Progenitor cell of endocrine pancreas (in vitro differentiated cells): ENCODE measurements at places on chromosomes 2 and 18.

- no peaks in the 10 kb centered on the region for H3K36me3 ChIP-seq
- DNase-seq = no peak
- H3K27me3 ChIP-seq = no peaks in the 10 kb centered on the region
- no peak overlapping the region for H3K4me3 ChIP-seq
- peaks cover 38% of the 10 kb centered on the region for H3K4me1 ChIP-seq
Measured at GRCh38 chr2:227720680-227721079, 2.9 kb upstream of the SLC19A3 start.

DNA sequence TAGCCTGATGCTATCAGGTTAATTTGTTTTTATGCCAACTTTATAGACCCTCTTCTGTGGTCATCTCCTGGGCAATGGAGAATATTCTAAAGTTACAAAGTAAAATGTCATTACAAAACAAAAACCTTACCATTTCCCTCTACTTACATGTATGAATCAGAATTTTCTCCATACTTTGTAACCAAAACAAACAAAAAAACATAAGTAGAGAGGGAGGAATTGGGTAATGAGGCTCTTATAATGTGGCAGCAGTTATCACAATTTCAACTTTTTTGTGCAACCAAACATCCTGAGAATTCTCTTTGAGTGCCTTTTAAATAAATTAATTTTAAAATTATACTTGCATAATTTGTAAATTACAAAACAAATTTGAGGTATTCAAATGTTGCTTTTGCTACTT lies 332.8 kb downstream of the TXNL1 start:
- H3K4me1 ChIP-seq = no peaks in the 10 kb centered on the region
- H3K4me3 ChIP-seq = no peak overlapping the region
- no peaks in the 10 kb centered on the region for H3K36me3 ChIP-seq

DNA sequence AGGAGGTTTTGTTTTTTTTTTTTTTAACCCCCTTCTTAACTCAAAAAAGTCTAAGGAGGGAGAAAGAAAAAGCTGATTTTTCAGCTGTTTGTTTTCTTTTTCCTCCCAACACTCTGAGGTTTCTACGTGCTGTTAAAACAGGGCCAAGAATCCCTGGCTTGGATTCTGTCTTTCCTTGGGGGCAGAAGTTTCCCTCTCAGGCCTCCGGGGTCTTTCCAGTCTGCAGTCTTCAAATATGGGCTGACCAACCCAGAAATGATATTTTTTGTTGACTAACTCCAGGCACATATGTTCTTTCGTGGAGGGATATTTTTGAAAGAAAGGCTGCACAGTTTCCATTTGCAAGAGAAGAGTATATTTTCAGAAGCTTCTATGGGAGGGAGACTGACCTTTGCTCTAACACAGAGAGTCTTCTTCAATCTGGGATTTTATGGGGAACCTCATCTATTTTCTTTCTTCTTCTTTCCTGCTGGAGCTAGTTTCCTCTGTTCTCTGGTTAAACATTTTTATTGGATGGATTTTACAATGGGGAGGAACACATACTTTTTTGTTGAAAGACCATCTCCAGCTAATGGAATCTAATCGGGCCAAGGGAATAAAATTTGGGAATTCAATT lies 93.3 kb upstream of the SPRED2 start:
- H3K4me1 ChIP-seq = peaks cover 4% of the 10 kb centered on the region
- H3K36me3 ChIP-seq = no peaks in the 10 kb centered on the region
- no peak overlapping the region for H3K4me3 ChIP-seq
- DNase-seq = no peak
- H3K27me3 ChIP-seq = peaks cover 5% of the 10 kb centered on the region

- no peak for DNase-seq
- H3K27ac ChIP-seq = no peak overlapping the region
- H3K36me3 ChIP-seq = peaks cover 2% of the 10 kb centered on the region
- no peak overlapping the region for H3K4me3 ChIP-seq
Measured at GRCh38 chr2:106363791-106364190, 104.4 kb downstream of the RGPD3 start.

- H3K36me3 ChIP-seq = no peaks in the 10 kb centered on the region
- DNase-seq = no peak
- H3K27ac ChIP-seq = no peak overlapping the region
- no peak overlapping the region for H3K4me3 ChIP-seq
Measured at GRCh38 chr2:2877427-2877826, 500.2 kb downstream of the EIPR1 start.

DNA sequence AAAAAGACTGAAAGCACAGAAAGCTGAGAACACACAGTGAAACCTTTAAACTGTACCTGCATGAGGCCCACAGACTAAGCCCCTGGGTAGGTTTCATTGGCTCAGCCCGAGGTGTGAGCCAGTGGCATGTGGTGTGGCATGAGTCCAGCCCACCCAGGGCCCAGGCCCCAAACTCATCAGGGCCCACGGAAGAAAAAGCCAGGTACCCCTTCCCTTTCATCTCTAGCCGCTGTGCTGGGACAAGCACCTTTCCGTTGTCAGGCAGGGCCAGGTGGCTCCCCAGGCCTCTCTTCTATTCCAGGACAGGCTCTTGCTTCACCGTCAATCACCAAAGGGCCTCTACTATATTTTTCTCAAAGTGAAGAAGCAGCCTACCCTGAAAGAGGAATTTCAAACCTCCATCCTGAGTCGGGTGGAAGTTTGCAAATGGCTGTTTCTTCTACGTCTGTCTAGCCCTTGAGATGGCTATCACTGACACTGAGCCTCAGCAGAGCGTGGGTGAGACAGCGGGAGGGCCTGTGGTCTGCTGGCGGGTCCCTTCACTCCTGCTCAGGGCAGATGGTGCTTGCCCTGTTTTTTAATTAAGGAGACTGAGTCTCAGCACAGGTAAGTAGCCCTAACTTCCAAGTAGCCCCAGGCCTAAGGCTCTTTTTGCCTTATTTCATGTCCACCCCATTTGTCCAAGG lies 8.6 kb downstream of the DNAJB2 start:
- peaks cover 5% of the 10 kb centered on the region for H3K36me3 ChIP-seq
- no peak for DNase-seq
- peaks cover 6% of the 10 kb centered on the region for H3K27me3 ChIP-seq
- H3K4me3 ChIP-seq = no peak overlapping the region
- no peaks in the 10 kb centered on the region for H3K4me1 ChIP-seq

GRCh38 chr2:101419096-101419663 lies 31.9 kb upstream of the CREG2 start:
- H3K4me1 ChIP-seq = no peaks in the 10 kb centered on the region
- H3K27me3 ChIP-seq = peaks cover 7% of the 10 kb centered on the region
- H3K4me3 ChIP-seq = no peak overlapping the region
- H3K36me3 ChIP-seq = no peaks in the 10 kb centered on the region
- no peak overlapping the region for H3K27ac ChIP-seq

DNA sequence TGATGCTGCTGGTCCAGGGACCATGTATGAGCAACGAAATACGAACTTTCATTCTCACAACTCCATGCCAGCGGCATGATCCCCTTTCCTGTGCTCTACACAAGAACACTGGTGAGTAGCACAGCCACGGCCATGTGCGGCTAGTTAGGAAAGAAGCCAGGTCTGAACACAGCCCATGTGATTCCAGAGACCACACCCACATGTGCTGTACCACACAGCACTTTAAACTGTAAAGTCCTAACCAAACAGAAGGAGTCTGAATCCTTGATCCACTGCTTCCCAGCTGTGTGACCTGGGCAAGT lies 33.0 kb upstream of the ACAA2 start:
- H3K27ac ChIP-seq = no peak overlapping the region
- peaks cover 14% of the 10 kb centered on the region for H3K36me3 ChIP-seq
- no peak for DNase-seq
- no peaks in the 10 kb centered on the region for H3K27me3 ChIP-seq

- H3K27ac ChIP-seq = no peak overlapping the region
- no peak for DNase-seq
- no peaks in the 10 kb centered on the region for H3K36me3 ChIP-seq
- peaks cover 2% of the 10 kb centered on the region for H3K4me1 ChIP-seq
- H3K4me3 ChIP-seq = no peak overlapping the region
- peaks cover 2% of the 10 kb centered on the region for H3K27me3 ChIP-seq
Measured at GRCh38 chr2:8380566-8380965, 301.3 kb upstream of the ID2 start.

DNA sequence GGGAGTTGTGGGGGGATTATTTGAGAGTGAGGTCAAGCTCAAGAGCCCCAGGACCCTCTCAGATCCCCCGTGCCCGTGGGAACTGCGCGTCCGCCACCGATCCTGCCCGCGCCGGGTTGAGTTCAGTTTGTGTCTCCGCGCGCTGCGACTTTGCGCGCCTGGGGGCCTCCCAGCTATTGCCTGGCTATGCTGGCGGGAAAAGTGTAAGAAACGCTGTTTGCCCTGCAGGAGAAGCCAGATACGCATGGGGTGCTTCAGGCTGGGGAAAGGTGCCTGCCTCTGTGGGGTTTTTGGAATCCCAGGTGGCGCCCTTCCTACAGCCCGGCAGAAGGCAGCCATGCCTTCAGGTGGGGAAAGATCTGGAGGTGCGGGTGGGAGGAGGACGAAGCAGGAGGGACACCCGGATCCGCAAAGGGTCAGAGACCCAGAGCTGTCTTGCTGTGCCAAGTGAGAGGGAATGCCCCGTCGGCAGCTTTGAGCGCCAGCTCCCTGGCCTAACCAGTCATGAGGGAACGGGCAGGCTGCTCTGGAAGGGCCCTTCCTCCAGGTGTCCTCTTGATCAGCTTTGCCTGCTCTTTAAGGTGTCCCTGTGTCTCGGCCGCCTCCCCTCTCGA lies 22.5 kb downstream of the TEX44 start:
- peak; percentile 17 for DNase-seq
- peaks cover 4% of the 10 kb centered on the region for H3K27me3 ChIP-seq
- H3K36me3 ChIP-seq = no peaks in the 10 kb centered on the region
- H3K4me3 ChIP-seq = peak overlapping the region; percentile 77
- H3K27ac ChIP-seq = peak overlapping the region; percentile 97

DNA sequence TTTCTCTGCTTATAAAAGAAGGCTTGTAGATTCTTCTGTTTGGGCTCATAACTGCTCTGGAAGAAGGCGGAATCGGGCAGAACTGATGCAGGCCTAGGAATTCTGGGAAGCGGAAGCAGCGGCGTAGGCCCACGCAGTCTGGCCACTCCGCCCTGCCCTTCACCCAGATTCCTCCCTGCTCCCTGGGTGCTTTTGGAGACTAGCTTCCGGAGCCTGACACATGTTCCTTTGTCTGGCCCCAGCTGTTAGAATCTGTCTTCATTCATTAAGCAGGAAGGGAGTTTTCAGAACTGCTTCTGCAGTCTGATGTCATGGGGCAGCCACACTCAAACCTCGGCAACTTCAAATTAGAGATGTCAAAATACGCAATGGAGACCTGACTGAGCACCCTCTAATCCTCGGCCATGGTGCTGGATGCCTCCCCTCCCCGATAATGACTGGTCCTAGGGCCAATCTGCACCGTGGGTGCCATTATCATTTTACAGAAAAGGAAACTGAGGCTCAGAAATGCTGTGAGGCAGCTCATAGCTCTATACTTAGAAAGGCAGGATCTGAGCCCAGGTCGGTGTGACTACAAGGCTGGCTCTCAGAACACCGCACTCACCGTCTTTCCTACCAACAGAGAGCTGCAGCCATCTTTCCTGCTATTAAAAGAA lies 275.7 kb downstream of the MYCN start:
- peaks cover 9% of the 10 kb centered on the region for H3K27me3 ChIP-seq
- no peaks in the 10 kb centered on the region for H3K4me1 ChIP-seq
- H3K27ac ChIP-seq = no peak overlapping the region
